HTR-8/SVneo (cell line): ENCODE measurements at places on chromosomes 16 and 17.

GRCh38 chr16:50449800-50450199 is 81.0 kb upstream of the BRD7 start:
- DNase-seq = no peak

GRCh38 chr16:11361701-11362451 is 16.6 kb downstream of the RMI2 start:
- no peak for DNase-seq

DNA sequence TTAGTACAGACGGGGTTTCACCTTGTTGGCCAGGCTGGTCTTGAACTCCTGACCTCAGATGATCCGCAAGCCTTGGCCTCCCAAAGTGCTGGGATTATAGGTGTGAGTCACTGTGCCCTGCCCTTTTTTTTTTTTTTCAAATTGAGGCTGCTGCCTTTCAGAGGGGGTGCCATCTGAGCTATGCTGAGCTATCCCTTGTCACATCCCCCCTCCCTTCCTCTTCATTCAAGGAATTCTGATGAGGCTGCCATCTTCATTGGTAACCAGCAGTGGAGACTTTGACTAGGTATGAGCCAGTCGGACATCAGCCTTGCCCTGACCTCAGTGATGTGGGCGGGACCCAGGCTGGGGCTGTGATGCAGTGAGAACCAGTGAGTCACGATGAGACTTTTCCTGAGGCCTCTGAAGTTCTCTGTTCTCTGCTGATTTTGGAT is 24.4 kb upstream of the GPT2 start:
- peak; percentile 71 for DNase-seq

DNA sequence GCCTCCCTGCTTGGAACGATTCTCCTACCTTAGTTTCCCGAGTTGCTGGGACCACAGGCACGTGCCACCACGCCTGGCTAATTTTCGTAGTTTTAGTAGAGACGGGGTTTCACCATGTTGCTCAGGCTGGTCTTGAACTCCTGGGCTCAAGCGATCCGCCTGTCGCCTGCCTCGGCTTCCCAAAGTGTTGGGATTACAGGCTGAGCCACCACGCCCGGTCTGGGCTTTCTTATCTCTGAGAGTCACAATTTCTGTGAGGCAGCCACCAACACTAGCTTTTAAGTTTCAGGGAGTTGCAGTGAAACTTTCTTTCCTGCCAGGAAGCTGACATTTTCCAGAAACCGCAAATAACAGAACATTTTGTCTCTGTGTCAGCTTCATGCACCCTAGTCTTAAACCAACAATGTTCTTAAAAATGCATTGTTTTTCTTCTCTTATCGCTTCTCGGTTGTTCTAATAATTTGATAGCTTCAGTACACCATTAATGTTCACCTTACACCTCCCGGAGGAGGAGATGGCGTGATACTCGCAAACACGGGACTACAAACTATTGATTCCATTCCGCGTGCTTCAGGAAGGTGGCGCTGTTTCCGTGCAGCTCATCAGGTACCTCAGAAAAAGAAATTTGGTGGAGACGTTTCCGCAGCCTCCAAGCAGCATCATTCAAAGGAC is 7.4 kb upstream of the DHRS7B start:
- DNase-seq = peak; percentile 93

DNA sequence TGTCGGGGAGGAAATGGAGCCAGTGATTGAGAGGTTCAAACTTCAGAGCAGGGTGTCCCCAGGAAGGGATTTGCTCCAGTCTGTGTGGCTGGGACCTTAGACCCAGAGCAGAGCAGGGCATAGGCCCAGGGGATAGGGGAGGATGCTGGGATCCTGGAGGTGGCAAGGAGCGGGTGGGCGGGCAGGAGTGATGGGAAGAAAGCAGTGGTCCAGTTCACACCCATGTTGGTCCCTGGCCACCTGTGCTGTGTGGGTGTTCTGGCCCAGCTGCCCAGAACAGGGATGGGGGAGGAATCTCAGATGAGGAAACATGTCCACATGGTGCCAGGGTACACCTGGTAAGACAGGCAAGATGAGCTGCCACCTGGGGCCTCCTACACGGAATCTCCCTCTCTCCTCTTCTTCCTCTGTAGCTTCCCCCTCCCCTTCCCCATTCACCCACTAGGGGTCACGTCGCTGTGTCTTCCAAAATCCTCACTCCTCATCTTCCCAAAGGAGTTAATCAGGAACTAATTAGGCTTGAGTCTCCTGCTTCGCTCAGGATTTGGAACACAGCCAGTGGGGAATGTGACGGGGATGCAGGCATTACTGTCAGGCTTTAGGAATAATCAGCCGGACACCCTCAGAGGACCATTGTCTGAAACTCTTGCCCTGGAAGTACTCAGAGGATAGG is 2.3 kb downstream of the BEAN1 start:
- no peak for DNase-seq

GRCh38 chr16:86231321-86231995 is 278.9 kb upstream of the FOXF1 start:
- no peak for DNase-seq

GRCh38 chr16:27238016-27238587 is 30.5 kb downstream of the NSMCE1 start:
- DNase-seq = no peak

DNA sequence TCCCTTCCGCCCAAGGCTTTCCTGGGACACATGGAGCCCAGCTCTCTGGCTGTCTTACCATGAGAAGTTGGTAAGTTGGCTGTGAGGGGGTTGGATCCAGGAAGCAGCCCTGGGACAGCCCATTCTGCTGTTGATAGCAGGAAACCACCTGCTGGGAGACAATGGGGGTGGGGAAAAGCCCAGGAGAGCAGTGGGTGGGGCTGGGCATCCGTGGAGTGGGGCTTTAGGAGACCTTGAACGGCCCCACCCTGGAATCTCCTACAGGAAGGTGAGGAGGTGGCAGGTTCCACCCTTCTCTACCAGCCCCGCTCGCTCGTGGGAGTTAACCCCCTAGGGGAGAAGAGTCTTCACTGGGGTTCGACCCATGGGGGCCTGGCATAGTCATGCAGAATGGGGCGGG is 5.8 kb downstream of the TMEM92 start:
- no peak for DNase-seq

GRCh38 chr16:81767987-81768592 is 11.0 kb upstream of the PLCG2 start:
- DNase-seq = no peak

DNA sequence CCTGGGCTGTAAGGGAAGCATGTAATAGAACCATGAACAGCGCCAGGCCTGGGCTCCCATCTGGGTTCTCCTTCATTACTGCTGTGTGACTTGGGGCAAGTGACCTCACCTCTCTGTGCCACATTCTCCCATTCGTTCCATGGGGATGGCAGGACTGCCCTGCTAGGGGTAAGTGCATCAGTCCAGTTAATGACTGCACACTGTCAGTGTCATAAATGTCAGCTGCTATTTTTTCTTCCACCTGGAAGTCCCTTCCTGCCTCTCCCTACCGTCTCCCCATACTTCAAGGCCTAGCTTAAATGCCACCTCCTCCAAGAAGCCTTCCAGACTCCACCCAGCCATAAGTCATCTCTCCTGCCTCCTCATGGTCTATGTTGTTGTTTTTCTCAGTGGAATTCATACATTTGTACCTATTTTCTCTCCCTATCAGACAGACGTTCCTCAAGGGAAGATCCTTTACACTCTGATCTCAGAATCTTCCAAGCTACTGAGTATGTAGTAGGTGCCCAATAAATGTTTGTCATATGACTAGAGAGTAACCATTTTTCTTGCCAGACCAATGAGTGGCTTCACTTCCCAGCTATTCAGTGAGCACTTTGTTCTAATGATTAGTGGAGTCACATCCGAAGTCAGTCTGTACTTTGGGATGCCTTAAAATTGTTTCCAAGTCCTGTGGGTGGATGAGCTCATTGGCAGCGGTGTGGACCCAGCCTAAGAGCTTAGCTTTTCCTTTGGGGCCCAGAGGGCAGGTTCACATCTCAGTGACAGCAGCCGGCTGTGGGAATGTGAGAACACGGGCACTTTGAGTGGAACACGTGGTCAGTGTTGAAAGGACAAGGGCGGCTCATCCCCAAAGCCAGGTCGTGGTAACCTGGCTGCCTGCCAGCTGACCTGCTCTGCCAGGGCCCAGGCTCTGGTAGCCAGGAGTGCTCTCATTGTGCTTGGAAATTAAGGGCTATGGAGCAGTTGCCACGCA is 147.5 kb upstream of the GSE1 start:
- DNase-seq = no peak

DNA sequence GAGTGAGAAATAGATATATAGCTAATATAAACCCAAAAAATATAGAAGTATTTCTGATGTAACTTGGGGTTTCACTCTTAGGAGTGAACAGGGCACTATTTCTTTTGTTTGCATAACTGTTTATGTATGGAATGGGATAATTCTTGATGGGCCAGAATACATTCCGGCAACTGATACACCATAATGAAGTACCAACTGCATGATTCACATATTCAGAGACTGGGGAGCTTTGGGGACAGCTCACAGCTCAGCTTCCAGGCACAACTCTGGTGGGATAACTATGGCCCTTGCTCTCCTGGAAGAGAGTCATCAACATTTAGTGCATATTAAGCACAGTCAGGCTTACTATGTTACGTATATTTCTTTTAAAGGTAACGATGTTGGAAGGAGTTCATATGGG is 42.1 kb upstream of the ADCY7 start:
- DNase-seq = no peak

DNA sequence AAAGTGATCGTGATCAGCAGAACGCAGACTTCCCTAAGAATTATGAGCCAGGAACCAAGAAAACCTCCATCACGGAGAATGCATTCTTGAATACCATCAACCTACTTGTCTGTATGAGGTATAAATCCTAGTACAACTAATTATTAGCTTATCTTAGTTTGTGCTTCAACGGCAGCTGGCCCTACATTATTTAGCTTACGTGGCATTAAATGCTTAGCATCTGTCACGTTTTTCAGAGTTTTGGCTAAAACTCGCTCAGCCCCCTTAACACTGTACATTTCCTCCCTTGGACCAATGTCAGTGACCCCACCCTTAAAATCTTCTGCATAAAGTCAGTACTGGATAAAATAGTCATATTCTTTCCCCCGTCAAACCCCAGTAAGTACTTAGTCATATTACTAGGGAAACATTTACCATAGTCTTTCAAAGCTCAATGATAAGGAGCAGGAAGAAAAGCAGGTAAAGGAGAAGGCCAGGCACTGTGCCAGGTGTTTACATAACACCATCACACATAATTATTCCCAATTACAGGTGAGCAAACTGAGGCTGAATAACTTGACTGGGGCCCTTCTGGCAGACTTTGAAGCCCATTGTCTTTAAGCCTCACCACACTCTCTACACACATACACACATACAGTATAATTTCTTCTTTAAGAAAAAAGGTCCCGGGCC is 16.6 kb upstream of the TXNDC11 start:
- no peak for DNase-seq

DNA sequence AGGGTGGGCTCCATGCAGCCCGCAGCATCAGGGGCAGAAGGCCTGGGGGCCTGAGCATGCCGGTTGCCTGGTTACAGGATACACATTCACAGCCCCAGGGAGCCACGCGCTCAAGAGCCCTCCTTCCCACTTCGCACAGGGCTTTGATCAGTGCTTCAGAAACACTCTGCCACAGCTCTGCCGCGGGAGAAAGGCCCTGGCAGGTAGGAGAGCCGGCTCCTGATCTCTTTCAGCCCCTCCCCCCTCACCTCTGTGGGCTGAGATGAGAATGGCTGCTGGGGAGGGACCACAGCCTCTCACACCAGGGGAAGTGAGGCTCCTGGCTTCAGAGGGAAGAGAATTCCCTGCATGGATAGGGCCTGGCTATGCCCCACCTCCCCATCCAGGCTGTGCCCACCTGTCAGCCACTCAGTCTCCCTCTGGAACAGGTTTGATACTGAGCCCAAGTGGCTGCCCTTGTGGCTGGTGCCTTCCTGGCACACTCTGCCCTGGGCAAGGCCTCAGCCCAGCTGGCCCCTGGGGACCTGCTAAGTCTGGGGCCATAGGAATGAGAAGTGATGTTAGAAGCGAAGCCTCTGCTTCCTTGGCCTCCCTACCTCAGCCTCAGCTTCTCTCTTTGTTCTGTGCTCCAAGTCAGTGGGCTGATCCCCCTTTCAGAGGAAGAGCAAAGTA is 8.6 kb downstream of the DOK4 start:
- no peak for DNase-seq

GRCh38 chr16:31086629-31086906 is 2.2 kb downstream of the PRSS53 start:
- no peak for DNase-seq

DNA sequence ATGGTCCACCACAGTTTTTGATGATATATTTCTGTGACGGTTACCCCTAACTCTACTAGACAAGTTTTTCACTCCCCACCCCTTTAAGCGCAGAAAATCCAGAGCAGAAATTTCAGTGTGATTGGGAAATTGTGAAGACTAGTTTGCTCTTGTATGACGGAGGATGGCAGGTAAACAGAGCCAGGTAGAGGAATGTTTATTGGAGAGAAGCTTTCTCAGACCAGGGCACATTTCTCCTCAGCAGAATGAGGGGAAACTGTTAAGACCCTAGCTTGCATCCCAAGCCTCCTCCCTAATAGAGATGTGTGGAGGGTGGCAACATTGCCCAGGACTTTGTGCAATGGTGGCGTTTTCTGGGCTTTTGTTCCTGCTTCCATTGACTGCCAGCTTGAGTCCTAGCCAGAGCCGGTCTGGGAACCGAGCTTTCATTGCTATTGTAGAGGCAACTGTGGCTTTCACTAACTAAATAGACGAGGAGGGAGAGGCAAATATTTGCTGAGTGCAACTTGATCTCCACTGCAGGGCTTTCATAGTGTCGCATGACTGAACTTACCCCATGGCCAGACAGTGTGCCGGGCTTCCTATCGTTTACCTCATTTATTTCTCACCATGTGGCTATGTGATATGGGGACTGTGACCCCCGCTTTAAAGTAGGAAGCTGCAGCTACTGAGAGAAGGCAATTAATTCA is 159.6 kb upstream of the MPHOSPH6 start:
- DNase-seq = no peak

DNA sequence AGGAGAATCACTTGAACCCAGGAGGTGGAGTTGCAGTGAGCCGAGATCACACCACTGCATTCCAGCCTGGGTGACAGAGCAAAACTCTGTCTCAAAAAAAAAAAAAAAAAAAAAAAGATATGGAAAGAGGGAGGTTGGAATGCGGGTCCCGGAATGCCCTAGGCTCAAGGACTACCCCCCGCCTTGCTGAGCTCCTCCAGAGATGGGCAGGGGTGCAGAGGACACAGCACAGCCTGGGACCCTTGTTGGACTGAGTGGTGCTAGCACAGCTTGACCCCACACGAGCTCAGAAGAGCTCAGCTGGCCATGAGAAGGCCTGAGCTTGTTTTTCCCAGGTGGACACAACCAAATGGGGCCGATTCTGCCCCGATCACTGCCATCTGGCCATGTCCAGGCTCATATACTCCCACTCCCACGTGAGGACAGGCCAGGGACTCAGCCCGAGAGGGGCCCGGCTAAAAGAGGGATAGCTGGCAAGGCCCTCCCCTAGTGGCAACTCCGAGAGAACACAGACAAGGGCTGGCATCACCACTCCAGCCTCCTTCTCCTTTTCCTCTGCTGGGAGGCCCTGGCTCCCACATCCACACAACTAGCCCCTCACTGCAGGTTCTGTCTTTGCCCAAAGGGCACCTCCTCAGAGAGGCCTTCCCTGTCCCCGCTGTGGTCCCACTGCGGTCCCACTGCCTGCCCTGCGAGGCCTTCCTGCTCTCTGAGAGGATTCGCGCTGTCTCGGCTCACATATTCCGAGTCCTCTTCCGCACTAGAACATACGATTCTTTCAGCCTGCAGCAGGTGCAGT is 11.0 kb downstream of the SGCA start:
- no peak for DNase-seq

- peak; percentile 85 for DNase-seq
These were observed 662 bp downstream of the WIPF2 start for GRCh38 chr17:40219594-40220338.

- DNase-seq = no peak
These were observed 36.8 kb downstream of the TNRC6C start for GRCh38 chr17:77995146-77995852.

- peak; percentile 6 for DNase-seq
These were observed 58.3 kb upstream of the ARHGAP44 start for GRCh38 chr17:12730931-12731521.
